Fibroblast of skin of right biceps (primary cell): ENCODE measurements at places on chromosomes 3 and 15.

- no peak for DNase-seq
These were observed 430.4 kb downstream of the RBMS3 start for GRCh38 chr3:29711255-29711771.

GRCh38 chr3:72270072-72270681 is 485.2 kb upstream of the PROK2 start:
- peak; percentile 97 for DNase-seq

GRCh38 chr3:101868534-101869464 is 19.5 kb downstream of the NFKBIZ start:
- peak; percentile 50 for DNase-seq

GRCh38 chr3:12005951-12006625 is 1.9 kb downstream of the SYN2 start:
- DNase-seq: no peak
